Body of pancreas (tissue), 4 donors: ENCODE measurements at places on chromosomes 7 and 10. TPM values are rescaled to one million over a fixed set of nuclear protein-coding genes. Genes with fewer than 3 reads are reported as not detected.

The DOCK1 gene
- total RNA-seq, result 44.1 TPM

The SPDYE16 gene
- total RNA-seq, result not detected

GRCh38 chr7:38211940-38212339 is 33.9 kb downstream of the STARD3NL start:
- H3K27ac ChIP-seq, result no peak overlapping the region
- DNase-seq, result no peak
- no peaks in the 10 kb centered on the region for H3K36me3 ChIP-seq
- no peaks in the 10 kb centered on the region for H3K27me3 ChIP-seq

DNA sequence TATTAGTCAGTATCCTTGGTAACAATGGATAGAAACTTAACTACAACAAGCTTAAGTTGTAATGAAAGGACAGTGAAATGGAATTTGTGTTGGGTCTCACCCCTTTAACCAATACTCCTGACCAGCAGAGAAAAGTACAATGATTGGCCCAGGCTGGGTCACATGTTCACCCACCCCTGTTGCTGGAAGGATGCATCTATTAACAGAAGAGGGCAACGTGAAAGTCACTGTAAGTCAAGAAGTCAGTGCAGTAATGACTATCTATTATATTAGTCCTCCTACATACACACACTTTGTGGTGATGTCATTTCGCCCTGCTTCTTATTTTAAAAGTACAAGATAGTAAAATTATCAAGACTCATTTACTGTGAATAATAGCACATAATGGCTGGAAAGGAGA is 16.2 kb downstream of the PNLIPRP2 start:
- no peak overlapping the region for H3K4me3 ChIP-seq
- H3K4me1 ChIP-seq, result peaks cover 68% of the 10 kb centered on the region
- H3K36me3 ChIP-seq, result no peaks in the 10 kb centered on the region
- DNase-seq, result no peak
- peak overlapping the region; percentile 48 for H3K27ac ChIP-seq

- H3K36me3 ChIP-seq, result no peaks in the 10 kb centered on the region
- peaks cover 11% of the 10 kb centered on the region for H3K4me1 ChIP-seq
- no peak overlapping the region for H3K4me3 ChIP-seq
- H3K27me3 ChIP-seq, result no peaks in the 10 kb centered on the region
- DNase-seq, result peak; percentile 68
- no peak overlapping the region for H3K27ac ChIP-seq
These were observed 20.5 kb upstream of the ZNF273 start for GRCh38 chr7:64882341-64883112.

- no peaks in the 10 kb centered on the region for H3K36me3 ChIP-seq
- no peaks in the 10 kb centered on the region for H3K4me1 ChIP-seq
- no peaks in the 10 kb centered on the region for H3K27me3 ChIP-seq
- H3K27ac ChIP-seq, result no peak overlapping the region
- no peak overlapping the region for H3K4me3 ChIP-seq
These were observed 27.0 kb downstream of the PFKFB3 start for GRCh38 chr10:6229746-6230145.

- H3K4me1 ChIP-seq, result no peaks in the 10 kb centered on the region
- H3K27me3 ChIP-seq, result no peaks in the 10 kb centered on the region
- no peak for DNase-seq
- no peak overlapping the region for H3K27ac ChIP-seq
- H3K4me3 ChIP-seq, result no peak overlapping the region
These were observed 134.2 kb downstream of the ITGB8 start for GRCh38 chr7:20464891-20465290.

- no peaks in the 10 kb centered on the region for H3K27me3 ChIP-seq
- peaks cover 17% of the 10 kb centered on the region for H3K4me1 ChIP-seq
- H3K4me3 ChIP-seq, result peak overlapping the region; percentile 24
- no peaks in the 10 kb centered on the region for H3K36me3 ChIP-seq
- no peak overlapping the region for H3K27ac ChIP-seq
These were observed 21.9 kb upstream of the KCNK18 start for GRCh38 chr10:117175215-117175900.

GRCh38 chr10:9510626-9511025 is 1456.1 kb downstream of the GATA3 start:
- DNase-seq, result no peak
- H3K27ac ChIP-seq, result no peak overlapping the region
- no peaks in the 10 kb centered on the region for H3K36me3 ChIP-seq

GRCh38 chr10:64112701-64113355 is 591.6 kb downstream of the REEP3 start:
- H3K27me3 ChIP-seq, result no peaks in the 10 kb centered on the region
- H3K27ac ChIP-seq, result no peak overlapping the region
- H3K4me1 ChIP-seq, result no peaks in the 10 kb centered on the region
- no peak overlapping the region for H3K4me3 ChIP-seq
- DNase-seq, result no peak

DNA sequence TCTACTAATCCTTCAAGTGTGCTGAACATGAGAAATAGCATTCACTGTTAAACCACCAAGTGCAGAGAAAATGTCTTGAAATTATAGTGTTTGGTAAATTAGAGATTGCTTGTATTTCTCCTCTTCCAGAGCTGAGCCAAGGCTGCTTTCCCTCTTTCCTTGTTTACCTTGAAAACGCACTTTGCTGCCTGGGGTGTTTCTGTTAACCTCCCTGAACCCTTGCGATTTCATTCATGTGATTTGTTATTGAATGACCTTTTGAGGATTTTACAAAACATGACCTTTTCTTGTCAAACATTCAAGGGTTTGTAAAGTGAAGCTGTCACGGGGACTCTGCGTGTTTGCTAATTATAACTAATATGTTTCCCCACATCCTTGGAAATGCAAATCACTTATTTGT is 169.4 kb downstream of the LRMDA start:
- no peak for DNase-seq
- H3K4me3 ChIP-seq, result no peak overlapping the region
- peaks cover 17% of the 10 kb centered on the region for H3K4me1 ChIP-seq
